Tibial nerve (tissue), 4 donors: ENCODE measurements at places on chromosomes 16 and 17. TPM values are rescaled to one million over a fixed set of nuclear protein-coding genes. Genes with fewer than 3 reads are reported as not detected.

DNA sequence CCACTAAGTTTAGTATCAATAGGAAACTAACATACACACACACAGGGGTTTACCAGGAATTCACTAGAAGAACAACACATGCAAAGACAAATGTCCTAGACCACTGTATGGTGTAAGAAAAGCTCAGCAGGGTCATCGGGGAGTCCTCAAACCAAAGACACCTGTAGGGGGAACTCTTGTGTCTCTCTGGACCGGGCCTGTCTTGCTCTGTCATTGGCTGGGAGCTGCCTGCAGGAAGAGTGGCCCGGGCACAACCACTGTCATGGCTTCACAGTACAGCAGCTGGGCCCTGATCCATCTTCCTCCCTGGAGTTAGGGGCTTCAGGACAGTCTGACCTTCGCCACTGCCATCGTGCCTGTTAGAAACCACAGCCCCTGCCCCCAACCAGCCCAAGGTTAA lies 263.6 kb upstream of the DYNLRB2 start:
- H3K27me3 ChIP-seq = no peaks in the 10 kb centered on the region
- H3K4me3 ChIP-seq = no peak overlapping the region
- no peak overlapping the region for H3K27ac ChIP-seq
- DNase-seq = no peak
- no peaks in the 10 kb centered on the region for H3K4me1 ChIP-seq

DNA sequence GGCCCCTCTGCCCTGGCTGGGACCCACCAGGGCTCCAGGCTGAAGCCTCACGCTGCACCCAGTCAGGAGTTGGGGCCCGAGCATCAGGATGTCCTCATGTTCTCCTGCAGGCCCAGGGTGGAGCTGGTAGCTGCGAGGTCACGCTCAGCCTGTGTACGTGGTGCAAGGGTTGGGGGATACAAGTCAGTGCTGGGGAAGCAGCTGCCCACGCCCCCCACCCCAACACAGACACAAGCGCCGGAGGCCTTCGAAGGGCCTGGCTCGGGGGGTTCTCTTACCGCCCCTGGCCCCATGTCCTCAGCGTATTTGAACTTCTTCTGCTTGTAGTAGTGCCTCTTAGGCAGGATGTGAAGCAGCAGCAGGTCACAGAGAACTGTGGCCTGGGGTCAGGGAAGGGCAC lies 4.9 kb upstream of the CAMKK1 start:
- no peak for DNase-seq
- no peaks in the 10 kb centered on the region for H3K36me3 ChIP-seq
- peaks cover 23% of the 10 kb centered on the region for H3K4me1 ChIP-seq
- H3K27me3 ChIP-seq = no peaks in the 10 kb centered on the region

- no peak overlapping the region for H3K4me3 ChIP-seq
- H3K4me1 ChIP-seq = peaks cover 32% of the 10 kb centered on the region
- DNase-seq = no peak
- no peaks in the 10 kb centered on the region for H3K36me3 ChIP-seq
- no peak overlapping the region for H3K27ac ChIP-seq
These were observed 40.1 kb downstream of the HIC1 start for GRCh38 chr17:2094891-2095535.

The SPATA22 gene
- 0.39 TPM for total RNA-seq

The CCL2 gene
- 34.7 TPM for total RNA-seq
